ENCODE measurements at places on chromosomes 1 and 21.

- no peak for DNase-seq
Observed at GRCh38 chr1:175733722-175734121, 9.7 kb downstream of the TNR start.

GRCh38 chr1:243313635-243314536, 58.0 kb downstream of the SDCCAG8 start:
- DNase-seq: no peak

DNA sequence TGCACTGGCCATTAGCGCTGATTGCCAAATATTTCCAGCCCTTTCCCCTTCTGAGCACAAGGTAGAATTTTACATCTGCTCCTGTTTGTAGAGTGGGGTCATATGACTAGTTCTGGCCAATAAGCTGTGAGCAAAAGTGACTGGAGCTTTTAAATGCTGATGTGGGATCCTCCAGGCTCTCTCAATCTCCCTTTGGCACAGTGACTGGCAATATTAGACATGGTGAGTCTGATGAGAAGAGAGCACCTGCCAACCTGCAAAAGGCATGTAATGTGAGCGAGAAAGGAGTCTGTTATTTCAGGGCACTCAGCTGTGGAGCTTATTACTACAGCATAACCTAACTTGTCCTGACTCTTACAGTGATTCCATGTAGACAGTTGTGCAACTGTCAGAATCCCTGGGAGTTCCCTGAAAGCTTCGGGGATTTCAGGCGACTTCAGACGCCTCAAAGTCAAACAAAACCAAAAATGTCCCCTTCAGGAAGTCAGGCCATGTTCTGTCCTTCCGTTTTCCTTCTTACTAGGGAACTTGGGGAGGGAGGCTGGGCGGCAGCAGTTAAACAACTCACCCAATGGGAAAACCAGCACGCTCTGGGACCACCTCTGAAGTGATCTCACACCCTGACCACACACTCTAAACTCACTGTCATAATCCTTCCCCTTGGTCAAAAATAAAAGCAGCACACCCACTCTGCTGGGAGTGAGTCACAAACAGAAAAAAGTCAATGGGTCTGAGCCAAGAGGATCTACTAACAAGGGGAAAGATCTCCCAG, 3.6 kb upstream of the RASSF5 start:
- DNase-seq: no peak

DNA sequence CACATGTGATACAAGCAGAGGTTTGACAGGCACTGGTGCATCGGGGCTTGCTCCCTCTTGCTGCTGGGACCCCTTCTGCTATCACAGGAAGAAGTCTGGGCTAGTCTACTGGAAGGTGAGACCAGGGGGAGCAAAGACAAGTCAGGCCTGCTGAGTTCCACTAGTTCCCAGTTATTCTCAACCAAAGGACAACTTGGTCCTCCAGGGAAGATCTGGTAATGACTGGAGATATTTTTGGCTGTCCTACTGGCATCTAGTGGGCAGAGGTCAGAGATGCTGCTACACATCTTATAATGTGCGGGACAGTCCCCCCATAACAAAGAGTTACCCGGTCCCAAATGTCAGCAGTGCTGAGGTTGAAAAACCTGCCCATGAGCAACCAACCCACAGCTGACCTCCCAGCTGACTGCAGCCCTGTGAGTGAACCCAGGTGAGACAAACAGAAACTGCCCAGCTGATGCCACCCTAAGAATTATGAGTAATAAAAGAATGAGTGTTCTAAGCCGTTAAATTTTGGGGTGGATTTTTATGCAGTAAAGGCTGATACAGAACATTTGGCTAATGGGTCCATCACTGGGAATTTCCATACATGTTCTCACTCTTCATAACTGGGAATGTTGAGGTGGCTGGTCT, 71.6 kb downstream of the NENF start:
- DNase-seq: no peak

DNA sequence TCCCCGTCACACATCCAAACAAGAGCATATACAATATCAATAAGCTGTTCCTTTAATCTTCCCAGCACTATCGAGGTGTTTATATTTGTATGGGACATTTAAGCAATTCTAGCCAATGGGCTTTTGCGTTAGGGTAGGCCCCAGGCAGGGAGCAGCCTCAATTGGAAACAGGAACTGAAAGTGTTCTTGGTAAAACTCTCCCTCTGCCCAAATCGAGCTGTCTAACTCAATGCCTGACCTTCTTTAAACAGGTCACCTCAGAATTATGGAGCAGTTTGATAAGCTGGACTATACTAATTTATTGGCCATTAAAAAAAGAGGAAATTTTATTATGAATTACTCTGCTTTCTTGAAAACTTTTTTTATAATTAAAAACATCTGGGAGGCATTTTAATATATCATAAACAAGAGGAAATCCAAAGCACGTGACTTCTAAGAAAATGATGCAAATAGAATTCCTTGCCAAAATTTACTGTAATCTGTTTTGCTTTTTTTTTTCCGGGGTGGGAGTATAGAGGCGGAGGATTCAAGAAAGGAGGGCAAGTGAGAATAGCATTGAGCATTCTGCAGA, 498.1 kb downstream of the LMO4 start:
- no peak for DNase-seq

DNA sequence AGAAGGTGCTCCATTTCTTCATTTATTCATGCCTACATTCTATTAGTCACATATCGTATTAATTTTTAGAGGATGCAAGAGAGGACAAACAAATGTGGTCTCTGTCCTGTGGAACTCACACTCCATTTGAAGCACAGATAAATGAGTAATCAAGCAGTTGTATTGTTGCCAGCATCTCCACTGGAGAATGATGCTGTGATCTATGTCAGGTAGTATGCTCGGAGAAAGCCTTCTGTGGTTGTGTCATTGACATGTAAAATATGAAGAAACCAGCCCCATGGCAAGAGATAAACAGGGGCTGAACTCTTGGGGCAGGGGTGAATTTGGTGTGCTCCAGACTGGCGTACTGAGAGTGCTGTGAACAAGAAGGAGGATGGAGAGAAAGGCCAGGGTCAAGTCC, 101.2 kb downstream of the FASLG start:
- no peak for DNase-seq

DNA sequence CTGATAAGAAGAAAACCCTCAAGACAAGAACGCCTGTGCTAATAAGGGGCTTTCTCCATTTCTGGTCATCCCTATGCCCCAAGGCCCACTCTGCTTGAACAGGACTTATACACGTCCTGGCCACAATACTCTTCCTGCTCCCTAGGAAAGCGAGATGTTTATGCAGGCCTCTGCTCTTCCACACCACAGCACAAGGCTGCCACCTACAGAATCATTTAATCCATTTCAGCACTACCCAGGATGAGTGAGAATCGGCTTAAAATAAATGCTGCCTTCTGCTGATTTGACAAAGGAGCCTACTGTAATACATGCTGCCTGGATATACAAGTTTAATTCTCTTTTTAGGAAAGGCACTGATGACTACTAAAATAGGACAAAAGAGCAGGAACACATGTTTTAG, 29.4 kb downstream of the FRRS1 start:
- no peak for DNase-seq

DNA sequence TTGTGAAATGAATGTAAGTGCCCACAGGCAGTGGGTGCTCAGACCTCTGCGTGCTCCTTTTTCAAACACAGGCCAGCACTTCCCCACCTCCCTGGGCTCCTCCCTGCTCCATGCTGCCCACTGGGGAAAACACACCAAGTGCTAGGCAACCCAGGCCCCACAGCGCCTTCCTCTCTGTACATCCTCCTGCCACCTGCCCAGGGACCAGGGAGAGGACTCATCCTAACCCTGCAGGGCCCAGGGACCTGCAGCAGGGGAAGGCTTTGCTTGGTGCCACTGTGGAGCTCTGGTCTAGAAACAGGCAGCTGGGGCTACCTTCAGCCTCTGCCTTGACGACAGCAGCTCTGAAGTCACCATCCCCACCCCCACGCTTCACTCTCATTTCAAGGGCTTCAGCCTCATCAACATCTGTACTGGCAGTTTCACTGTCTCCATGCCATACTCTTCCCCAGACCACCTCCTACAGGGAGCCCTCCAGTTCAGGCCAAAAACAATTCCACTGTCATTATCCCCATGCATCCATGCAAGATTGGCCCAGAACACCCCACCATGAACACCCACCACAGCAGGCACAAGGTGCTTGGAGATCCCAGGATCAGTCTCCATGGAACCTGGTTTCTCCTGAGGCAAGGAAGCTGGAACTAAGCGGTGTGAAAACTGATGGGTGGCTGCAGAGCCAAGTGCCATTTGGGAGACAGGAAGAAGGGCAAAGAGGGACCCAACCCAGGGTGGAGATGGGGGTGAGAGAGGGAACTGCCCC, 1.1 kb downstream of the IGSF8 start:
- no peak for DNase-seq

- no peak for DNase-seq
Observed at GRCh38 chr1:15758343-15758931, at the start of gene FBLIM1. Gene FBLIM1, plus strand, starts transcription at chr1:15758795. Its CDS starts 6,189 bp downstream, at chr1:15764984.

- DNase-seq: peak; percentile 83
Observed at GRCh38 chr1:201019321-201019977, 4.1 kb downstream of the KIF21B start.

DNA sequence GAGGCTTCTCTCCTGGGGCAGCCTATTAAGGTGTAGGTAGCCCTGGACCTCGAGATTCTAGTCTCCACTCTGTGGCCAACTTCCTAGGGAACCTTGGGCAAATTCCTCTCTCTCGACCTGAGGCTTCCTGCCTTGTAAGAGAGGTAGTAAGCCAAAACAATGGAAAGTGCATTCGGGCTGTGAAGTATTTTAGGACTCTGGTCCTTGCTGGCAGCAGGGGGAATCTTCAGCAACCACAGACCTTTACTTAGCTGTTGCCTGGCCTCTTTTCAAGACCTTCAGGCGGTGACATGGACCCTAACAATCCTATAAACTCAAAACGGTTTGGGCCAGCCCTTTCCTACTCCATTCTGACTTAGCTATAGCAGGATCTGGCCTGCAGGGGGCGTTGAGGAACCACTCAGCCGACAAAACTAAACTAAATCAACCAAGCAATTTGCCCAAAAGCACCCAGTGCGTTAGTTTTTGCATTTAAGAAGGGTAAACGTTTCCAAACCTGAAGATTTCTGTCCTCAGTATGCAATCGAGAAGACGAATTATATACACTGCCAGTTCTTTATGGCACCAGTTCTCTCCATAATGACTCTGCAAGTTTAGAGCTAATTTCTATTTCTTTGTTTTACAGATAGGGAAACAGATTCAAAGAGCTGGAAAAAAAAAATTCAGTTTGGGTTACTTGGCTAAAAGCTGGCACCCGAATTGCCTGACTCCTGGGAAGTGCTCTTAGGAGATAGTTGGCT, 10.9 kb upstream of the SESN2 start:
- DNase-seq: peak; percentile 69

GRCh38 chr1:10973956-10974881, 38.2 kb upstream of the TARDBP start:
- DNase-seq: no peak

GRCh38 chr1:29719253-29719652, 482.9 kb downstream of the PTPRU start:
- DNase-seq: no peak

Data from T-helper 17 cell (primary cell).